ENCODE measurements at places on chromosomes 3 and 15.

GRCh38 chr3:175512700-175513099, 653.6 kb downstream of the NAALADL2 start:
- no peak for DNase-seq

- no peak for DNase-seq
These were observed 9.7 kb upstream of the DAG1 start for GRCh38 chr3:49460188-49460890.

GRCh38 chr3:178658694-178659325, 122.6 kb downstream of the KCNMB2 start:
- no peak for DNase-seq

- no peak for DNase-seq
These were observed 141.0 kb upstream of the AGTR1 start for GRCh38 chr3:148556664-148557063.

DNA sequence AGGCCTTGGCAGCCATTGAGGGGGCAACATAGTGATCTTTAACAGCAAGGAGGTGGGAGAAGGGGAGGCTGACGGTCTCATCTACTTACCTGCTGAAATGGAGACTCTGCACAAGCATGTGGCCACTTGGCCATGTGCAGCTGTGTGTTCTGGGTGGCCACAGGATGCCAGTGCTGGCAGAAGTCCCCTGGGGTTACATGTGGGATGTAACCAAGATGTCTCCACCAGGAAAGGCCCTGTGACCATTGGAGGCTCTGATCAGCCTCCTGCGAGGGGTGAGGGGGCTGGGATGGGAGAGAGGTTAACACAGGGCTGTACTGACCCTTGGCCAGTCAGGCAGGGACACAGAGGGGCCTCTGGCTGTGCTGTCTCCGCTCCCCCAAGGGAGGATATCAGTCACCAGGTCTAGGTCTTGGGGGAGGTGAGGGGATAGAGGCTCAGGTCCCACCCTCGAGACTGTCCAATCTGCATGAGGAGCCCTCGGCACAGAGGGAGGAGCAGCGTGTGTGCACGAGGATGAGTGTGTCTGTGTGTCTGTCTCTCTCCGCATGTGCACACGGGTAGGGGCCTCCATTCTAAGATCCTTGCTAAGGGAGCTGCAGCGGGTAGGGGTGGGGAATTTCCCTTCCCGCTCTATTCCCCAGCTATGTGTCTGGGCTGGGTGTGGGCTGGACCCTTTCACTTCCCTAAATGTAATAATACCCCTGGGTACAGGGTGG, 19.5 kb downstream of the PRKCD start:
- no peak for DNase-seq

GRCh38 chr3:193640728-193641439, 47.9 kb downstream of the OPA1 start:
- DNase-seq: no peak

- no peak for DNase-seq
These were observed 16.8 kb upstream of the COLQ start for GRCh38 chr3:15538345-15538744.

DNA sequence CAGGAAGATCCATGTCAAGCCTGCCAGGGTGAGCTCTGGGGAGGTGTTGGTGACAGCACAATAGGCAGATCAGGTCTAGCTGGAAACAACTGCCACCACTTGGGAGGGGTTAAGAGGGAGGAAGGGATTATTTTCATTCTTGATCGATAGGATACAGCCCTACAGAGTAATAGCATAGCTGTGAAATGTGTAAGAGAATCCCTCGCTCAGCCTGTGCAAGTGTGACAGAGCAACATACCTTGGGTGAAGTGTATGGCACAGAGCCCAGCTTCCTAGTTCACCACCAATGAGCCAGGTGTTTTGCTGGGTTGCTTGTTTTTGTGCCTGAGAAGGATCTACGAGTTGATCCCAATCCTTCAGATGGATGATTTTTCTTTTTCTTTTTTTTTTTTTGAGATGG, 9.2 kb upstream of the DCUN1D1 start:
- no peak for DNase-seq

DNA sequence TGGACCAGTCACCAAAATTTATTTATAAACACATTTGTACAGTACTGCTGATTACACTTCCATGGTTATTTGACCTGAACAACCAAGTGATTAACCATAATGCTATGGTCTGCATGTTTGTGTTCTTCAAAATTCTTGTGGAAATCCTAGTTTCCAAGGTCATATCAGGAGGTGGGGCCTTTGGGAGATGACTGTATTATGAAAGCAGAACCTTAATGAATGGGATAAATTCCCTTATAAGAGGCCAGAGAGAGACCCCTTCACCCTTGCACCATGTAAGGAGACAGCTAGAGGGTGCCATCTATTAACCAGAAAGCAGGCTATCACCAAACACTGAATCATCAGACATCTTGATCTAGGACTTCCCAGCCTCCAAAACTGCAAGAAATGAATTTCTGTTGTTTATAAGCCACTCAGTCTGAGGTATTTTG, 1.9 kb downstream of the SCAPER start:
- DNase-seq: peak; percentile 37

- DNase-seq: no peak
These were observed 103.8 kb downstream of the RBMS3 start for GRCh38 chr3:29384640-29385039.

- no peak for DNase-seq
These were observed 32.4 kb downstream of the PAK2 start for GRCh38 chr3:196772102-196772501.

DNA sequence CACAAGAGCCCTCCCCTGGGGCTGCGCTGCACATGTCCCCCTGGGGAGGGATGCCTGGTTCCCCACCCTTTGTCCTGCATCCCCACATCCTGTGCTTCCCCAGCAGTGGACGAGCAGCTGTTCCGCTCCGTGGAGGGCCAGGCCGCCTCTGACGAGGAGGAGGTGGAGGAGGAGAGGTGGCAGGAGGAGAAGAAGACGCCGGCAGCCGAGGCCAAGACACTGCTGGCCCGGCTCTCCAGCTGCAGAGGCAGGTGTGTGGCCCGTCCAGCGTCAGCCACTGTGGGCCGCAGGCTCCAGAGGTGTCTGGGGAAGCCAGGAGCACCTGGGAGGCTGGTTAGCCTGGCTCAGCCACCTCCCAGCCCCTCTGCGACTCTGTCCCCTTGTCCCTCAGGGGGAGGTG, 27.9 kb upstream of the GP9 start:
- DNase-seq: no peak

- DNase-seq: peak; percentile 49
These were observed 1.6 kb downstream of the ZDHHC3 start for GRCh38 chr3:44974416-44974815.

DNA sequence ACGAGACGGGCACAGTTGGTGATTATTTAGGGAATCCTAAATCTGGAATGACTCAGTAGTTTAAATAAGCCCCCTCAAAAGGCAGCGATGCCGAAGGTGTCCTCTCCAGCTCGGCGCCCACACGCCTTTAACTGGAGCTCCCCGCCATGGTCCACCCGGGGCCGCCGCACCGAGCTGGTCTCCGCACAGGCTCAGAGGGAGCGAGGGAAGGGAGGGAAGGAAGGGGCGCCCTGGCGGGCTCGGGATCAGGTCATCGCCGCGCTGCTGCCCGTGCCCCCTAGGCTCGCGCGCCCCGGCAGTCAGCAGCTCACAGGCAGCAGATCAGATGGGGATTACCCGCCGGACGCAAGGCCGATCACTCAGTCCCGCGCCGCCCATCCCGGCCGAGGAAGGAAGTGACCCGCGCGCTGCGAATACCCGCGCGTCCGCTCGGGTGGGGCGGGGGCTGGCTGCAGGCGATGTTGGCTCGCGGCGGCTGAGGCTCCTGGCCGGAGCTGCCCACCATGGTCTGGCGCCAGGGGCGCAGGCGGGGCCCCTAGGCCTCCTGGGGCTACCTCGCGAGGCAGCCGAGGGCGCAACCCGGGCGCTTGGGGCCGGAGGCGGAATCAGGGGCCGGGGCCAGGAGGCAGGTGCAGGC, 318.0 kb downstream of the FGF12 start:
- no peak for DNase-seq

- no peak for DNase-seq
These were observed 11.3 kb downstream of the RAB8B start for GRCh38 chr15:63200464-63201249.

GRCh38 chr3:47409688-47410416, 29.0 kb downstream of the PTPN23 start:
- DNase-seq: no peak

DNA sequence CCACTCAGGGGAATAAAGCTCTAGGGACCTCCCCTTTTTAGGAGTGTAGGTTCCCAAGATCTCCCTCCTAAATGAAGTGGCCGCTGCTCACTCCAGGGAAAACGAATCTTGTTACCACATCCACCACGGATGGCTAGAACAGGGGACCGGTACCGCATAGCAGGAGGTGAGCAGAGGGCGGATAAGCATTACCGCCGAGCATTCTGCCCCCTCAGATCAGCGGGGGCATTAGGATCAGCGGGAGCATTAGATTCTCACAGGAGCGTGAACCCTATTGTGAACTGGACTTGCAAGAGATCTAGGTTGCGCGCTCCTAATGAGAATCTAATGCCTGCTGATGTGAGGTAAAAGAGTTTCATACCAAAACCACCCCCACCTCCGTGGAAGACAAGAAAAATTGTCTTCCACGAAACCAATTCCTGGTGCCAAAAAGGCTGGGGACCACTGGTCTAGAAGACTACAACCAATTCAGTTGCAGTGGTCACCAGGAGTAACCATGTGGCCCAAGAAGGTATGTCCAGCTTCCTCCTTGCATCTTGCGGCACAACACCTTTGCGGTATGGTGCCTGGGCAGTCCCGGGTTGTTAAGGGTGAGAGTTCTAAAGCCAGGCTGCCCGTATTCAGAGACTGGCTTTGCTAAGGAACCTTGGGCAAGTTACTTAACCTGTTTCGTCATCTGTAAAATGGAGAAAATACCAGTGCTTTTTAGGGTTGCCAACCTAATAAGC, 1.1 kb upstream of the SS18L2 start:
- no peak for DNase-seq

DNA sequence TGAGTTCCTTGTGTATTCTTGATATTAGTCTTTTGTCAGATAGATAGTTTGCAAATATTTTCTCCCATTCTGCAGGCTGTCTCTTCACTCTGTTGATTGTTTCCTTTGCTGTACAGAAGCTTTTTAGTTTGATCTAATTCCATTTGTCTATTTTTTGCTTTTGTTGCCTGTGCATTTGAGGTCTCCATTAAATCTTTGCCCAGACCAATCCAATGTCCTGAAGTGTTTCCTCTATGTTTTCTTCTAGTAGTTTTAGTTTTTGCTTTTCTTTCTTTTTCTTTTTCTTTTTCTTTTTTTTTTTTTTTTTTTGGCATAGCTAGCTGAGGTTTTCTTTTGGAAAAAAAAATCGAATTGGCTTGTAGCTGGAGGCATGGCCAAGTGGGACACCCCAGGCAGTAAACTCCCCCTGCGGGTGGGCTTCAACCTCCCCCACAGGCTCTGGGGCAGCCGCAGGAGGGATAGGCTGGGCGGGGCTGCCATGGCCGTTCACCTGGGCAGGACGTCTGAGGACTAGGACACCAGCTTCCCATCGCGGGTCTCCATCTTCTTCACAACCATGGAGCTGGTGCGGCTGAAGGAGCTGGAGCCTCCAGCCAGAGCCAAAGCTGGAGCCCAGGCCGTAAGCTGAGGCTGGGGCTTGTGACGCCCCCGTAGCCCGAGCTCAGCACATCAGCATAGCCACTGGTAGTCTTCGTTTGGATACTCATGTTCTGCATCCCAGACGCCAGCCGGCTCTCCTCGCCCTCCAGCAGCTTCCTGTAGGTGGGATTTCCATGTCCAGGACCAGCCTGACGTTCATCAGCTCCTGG, 16.2 kb upstream of the PSTPIP1 start:
- no peak for DNase-seq

GRCh38 chr3:101171681-101172191, 148.6 kb downstream of the IMPG2 start:
- no peak for DNase-seq

DNA sequence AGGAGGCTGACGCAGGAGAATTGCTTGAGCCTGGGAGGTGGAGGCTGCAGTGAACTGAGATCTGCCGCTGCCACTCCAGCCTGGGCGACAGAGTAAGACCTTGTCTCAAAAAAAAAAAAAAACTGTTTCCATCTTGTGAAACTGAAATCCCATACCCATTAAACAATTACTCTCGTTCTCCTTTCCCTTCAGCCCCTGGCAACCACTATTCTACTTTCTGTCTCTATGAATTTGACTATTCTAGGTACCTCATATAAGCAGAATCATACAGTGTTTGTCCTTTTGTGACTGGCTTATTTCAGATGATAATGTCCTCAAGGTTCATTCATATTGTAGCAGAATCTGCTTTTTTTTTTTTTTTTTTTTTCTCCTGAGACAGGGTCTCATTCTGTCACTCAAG, 51.5 kb upstream of the UBE2E1 start:
- DNase-seq: no peak

- peak; percentile 44 for DNase-seq
These were observed 16.5 kb downstream of the SEMA3G start for GRCh38 chr3:52428151-52429005.

- DNase-seq: peak; percentile 72
These were observed 46.2 kb downstream of the TBL1XR1 start for GRCh38 chr3:177150970-177151627.

- no peak for DNase-seq
These were observed 67.9 kb downstream of the CACNA2D2 start for GRCh38 chr3:50435371-50436113.

DNA sequence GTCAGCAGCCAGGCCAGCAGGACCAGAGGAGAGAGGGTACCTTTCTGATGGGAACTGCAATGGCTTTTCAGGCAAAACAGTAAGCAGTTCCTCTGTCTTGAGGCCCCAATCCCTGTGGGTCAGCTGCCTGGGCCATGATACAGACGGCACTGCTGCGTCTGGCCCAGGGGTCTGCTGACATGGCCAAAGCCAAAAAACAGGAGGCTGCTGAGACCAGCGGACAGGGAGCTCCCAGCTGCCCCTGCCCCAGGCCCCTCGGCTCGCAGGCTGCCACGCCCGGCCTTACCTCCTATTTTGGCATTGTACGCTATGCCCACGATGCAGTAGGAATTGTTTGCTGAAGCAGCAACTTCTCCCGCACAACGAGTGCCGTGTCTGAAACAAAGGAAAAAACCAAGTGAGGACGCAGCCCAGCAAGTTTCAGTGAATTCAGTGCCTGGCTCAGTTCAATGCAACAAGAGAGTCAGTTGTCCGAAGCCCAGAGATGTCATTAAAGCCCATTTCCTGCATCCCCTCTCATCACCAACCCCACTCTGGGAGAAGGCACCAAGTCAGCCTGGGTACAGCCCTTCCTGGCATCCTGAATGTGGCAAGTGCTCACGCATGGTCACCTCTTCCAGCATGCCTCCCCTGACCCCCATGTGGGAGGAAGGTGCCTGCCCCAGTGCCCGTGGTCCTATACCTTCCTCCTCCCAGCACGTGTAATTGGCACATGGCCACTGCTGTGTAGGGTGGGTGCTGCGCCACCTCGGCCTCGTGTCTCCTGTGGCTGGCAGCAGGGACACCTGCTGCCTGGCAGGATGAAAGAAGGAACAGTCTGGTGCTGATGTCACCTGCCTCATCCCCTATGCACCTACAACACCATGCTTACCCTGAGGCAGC, 61.7 kb downstream of the PCSK6 start:
- DNase-seq: no peak

DNA sequence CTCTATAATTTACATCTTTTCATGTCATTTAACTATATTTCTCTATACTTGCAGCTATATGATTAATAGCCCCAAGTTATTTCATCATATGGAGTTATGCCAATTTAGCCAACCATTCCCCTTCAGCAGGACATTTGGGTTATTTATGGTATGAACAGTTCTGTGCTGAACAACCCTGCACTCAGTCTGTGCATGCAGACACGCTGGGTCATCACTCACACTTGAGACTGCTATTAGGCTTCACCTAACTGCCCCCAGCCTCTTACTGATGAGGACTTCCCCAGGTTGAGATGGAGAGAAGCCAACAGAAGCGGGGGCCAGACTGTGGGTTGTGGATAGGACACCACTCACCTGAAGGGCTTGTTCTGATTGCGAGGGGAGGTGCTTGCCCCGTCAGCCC, 7.3 kb downstream of the TADA3 start:
- no peak for DNase-seq

Data from HT-29 (cell line).